ENCODE measurements at places on chromosomes 7 and 10.
A peak's percentile ranks its signal among the peaks of the same experiment; 100 is the strongest.

DNA sequence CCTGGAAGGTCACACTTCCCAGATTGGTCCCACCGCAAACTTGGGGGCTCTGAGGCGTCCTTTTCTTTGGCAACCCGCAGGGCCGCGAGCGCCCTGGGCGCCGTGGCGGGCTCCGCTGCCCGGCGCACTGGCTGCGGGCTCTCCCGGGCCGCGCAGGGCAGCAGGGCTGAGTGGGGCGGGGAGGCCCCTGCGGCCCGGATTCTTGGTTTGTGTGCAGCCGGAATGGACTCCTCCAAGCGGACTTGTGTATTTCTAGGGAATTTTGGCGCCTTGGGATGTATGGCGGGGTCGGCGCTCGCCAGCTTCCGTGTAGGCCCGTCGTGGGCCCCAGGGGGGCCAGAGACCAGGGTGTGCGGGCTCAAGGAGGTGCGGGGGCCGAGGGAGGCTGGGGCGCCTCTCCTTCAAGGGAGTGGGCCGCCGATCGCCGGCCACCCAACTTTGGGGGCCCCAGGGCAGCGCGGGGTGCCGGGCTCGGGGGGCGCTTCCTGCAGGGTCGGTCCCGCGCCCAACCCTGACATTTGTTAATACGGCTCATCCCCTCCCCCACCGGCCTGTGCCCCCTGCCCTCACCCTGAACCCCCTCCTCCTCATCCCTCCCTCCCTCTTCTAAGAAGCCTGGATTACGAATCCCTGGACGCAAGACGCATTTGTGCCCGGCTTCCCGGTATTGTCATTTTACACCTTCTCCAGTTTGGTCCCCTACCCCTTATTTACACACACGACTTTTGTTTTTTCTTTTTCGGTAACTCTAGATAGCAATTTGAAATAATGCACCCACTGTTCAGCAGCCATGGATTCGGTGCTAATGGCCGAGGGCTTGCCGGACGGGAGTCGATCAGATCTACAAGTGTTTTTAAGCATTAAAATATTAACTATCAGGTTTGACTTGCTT, 2.5 kb downstream of the TCF7L2 start:
- peak; percentile 26 for DNase-seq

DNA sequence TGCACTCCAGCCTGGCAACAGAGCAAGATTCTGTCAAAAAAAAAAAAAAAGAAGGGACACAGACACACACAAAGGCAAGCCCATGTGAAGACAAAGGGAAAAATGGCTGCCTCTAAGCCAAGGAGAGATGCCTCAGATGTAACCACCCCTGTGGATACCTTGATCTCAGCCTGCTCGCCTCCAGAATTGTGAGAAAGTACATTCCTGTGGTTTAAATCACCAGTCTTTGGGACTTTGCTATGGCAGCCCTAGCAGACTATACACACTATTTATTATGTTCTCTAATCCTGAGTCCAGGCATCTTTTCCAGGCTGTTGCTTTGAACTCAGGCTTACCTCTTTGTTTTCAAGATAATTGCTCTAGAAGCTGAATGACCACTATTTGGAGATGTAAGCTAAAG, 494.3 kb downstream of the GALNT17 start:
- DNase-seq: no peak

DNA sequence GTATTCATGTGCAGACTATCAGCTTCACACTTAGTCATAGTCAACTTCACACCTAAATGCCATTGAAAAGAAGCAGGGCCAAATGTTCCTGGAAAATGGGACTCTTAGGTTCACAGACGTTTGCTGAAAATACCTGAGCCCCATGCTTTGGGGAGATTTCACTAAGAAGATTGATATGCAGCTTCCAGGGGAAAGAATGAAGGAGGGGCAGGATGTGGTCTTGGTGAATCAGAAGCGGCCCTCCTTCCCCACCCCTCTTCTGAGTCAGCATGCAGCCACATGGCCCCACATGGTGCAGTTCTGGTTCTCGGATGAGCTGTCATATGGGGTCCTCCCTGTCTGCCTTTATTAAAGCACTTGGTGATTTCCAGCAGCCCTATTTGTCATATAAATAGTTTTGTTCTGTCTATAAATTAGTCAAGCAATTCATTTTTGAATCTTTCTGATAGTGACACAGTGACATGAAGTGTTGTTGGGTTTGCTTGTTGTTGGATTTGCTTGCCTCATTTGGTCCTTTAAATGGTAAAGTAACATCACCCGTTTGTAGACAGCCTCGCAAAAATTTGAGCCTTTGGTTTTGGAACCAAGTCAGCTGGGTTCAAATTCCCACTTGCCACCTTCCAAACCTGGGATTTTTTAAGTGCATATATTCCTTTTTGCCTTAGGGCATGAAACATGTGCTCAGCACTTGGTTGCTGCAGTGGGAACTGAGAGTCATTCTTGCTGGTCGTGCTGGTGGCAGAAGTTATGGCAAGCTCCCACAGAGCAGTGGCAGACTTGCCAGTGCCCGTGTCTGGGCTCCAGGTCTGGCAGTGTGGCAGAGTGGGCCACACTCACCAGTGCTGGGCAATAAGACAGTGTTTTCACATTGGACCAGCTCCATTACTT, 68.1 kb upstream of the CDK6 start:
- no peak for DNase-seq

DNA sequence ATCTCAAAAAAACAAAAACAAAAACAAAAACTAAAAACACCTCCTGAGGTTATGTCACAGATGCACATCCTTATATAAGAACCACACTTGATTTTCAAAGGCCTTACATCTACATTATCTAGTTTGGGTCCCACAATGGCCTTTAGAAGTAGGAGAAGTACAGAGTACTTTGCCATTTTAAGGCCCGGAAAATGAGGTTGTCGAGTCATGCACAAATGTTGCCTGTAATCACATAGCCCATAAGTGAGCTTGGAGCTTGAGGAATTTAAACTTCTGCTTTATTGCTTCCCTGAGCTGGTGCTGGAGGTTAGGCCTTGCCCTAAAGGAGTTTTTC, 9.7 kb upstream of the MKRN1 start:
- DNase-seq: no peak

- DNase-seq: peak; percentile 45
Measured at GRCh38 chr7:92835261-92835850, 1.0 kb downstream of the CDK6 start.

DNA sequence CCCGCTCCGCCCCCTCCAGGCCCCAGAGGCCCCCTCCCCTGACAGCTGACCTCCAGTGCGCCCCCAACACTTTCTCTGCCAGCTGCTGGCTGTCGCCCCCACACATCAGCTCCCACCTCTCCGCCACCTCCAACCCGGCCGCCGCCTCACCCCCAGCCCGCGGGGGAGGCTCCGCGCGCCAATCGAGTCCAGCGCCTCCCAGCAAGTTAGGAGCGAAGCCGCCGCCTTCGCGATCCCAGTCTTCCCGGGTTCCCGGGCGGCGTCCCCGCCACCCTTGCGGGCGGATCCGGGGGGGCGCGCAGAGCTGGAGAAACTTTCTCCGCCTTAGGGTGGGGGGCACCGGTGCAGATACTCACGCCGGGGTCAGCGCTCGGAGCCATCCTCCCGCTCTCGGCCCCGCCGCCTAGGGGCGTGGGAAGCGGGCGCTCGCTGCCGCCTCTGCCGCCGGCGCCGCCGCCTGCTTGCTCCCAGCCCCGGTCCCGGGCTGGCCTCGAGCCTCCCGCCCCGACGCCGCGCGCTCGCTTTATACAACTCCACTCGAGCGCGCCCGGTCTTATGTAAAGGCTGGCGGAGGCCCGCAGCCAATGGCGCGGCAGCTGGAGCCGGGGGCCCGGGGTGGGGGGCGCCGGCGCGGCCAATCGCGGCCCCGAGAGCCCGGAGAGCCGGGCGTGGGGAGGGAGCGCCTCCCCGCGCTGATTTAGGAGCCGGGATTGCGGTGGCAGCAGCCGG, at the start of gene CRTAC1:
Gene CRTAC1, minus strand, starts transcription at position 529 of the 729 bp plus-strand sequence. Its CDS starts 149 bp downstream, at position 380.
- DNase-seq: peak; percentile 72

All from testis (tissue), 5 donors.